ENCODE measurements at places on chromosomes 2 and 18.

DNA sequence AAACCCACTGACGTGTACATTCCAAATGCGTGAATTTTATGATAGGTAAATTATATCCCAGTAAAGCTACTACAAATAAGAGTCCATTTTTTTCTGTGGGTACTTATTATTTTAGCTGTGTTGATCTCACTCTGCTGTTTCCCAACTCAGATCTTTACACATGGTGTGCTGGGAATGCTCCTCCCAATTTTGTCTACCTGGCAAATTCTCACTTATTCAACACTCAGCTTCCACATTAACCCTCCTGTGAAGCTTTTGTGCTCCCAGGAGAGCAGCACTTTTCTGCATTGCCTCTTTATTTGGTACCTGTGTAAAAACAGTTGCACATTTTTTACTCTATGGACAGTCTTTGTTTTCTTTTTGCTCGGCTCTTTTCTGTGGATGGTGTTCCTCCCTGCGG lies 38.6 kb upstream of the ATP5MC3 start:
- no peak for DNase-seq

DNA sequence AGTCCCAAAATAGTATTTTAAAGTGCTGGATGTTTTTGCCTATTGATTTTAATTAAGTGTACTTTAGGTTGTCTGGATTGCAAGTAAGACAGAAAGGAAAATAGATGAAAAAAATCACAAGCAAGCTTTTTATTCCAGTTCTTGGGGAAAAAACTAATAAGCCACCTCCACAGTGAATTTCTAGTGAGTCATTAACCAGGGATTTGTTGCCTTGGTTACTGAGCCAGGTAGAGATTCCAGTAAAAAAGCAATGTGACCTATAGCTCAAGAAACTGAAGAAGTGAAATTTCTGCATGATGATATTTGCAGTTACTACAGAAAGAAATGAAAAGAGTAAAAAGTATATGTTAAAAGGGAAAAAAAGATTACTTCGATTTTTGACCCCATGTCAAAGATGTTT lies 160.6 kb downstream of the METTL4 start:
- DNase-seq, result no peak

DNA sequence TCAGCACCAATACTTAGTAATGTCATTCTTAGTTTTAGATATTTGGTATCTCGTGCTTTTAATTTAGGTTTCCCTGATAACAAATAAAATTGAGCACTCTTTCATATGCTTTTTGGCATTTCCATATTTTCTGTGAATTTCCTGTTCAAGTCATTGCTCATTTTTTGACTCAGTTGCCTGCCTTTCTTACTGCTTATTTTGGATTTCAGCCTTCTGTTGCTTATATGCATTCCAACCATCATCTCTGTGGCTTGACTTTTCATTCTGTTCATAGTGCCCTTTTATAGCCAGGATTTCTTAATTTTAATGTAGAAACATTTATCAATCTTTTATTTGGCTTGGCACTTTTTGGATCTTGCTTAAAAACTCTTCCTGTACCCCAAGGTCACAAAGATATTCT lies 14.5 kb upstream of the KIF3C start:
- DNase-seq, result no peak

GRCh38 chr2:150567771-150568301 lies 80.4 kb upstream of the RND3 start:
- DNase-seq, result no peak

DNA sequence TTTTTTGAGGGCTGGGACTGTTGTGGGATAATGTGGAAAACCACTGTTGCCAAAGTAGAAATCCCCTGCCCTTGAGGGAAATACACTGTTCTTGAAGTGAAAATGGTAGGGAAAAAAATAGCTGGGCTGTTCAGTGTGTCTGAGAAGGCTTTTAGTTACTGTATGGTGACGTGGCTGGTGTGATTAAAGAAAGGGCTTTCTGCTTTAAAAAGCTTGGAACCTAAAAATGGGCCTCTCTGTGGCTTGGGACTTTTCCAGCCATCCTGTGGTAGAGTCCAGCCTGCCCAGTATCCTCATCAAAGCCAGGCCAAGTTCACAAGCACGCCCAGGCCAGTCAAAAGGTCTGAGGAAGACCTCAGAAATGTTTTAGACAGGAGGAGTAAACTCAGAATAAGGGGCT lies 6.8 kb downstream of the MGAT5 start:
- DNase-seq, result no peak

- no peak for DNase-seq
These were observed 4.1 kb downstream of the HS6ST1 start for GRCh38 chr2:128314348-128315121.

GRCh38 chr2:202877699-202878098 lies 6.1 kb upstream of the ICA1L start:
- DNase-seq, result no peak

DNA sequence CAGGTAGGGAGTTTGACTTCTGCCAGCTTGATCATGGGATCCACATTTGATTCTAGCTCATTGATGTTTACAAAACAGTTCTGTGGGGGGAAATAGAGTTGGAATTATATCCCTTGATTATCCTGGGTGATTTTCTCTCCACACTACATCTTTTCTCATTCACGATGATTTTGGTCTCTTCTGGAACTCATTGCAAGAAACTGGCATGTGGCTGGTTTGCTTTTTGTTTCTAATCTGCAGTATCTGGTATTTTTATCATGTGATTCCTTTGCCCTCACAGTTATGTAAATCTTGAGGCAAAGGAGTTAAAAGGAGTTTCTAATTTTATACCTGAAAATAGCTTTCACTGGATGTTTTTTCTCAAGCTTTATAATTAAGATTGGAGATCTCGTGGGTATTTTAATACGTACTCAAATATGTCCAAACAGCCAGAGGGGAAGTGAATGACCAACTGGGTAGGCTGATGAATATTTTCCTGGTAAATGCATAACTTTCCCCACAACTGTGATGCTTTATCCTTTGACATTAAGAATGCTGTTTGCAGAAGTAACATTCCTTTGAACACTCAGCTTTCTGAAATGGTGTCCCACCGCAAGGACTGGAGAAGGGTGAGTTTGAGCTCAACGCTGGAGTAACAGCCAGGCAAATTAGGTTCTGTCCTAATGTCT lies 502.9 kb upstream of the ZEB2 start:
- no peak for DNase-seq

DNA sequence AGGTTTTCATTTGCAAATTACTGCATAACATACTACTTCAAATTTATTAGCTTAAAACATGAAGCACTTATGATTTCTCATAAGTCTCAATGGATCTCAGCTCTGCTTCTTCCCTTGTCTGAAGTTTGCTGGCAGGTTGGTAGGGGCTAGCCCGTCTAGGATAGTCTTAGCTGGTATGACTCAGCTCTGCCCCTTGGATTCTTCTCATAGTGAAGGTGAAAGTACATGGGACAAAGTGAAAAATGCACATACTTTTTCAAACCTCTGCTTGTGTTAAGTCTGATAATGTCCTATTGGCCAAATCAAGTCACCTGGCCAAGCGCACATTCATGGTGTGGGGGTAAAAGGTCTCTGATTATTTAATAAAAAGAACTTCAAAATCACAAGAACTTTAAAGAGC lies 184.8 kb upstream of the VWC2L start:
- DNase-seq, result no peak

- peak; percentile 84 for DNase-seq
These were observed 10.0 kb upstream of the PROC start for GRCh38 chr2:127408004-127408806.

DNA sequence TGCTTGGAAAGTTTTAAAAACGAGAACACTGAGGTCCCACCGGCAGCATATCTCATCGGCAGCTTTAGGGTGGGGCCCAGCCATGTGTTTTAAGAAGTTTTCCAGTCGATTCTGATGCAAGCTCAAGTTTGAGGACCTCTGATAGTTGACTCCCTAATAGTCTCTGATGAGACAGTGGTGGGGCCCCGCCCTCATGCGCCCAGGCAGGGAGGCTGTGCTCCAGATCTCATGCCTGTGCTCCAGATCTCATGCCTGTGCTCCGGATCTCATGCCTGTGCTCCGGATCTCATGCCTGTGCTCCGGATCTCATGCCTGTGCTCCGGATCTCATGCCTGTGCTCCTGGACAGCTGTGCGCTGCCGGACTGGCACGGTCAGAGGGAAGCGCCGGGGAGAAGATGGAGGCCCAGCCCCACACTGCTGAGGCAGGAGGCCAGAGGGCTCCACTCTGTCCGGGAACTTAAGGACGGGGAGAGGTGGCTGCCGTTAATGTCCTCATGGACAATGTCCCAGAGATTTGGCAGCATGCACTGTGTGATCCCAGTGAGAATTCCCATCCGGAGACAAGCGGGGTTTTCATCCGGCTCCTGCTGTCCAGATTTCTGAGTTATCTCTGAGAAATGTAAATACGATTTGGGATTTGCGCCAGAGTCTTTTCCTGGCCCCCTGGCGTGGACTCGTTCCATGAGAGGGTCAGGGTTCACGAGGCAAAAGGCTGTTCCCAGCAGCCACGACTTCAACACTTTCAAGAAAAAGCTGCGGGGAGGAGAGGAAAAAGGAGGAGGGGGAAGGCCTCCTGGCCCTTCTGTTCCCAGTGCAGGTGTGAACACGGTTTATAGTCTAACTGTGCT lies 9.4 kb upstream of the COLEC11 start:
- DNase-seq, result no peak

- DNase-seq, result no peak
These were observed 1573.4 kb upstream of the NXPH2 start for GRCh38 chr2:140353541-140353940.

- DNase-seq, result peak; percentile 80
These were observed at the start of gene LBH for GRCh38 chr2:30231212-30231995. TSS of gene LBH (plus strand) at chr2:30231534. CDS start at chr2:30231739, 205 bp downstream.

- no peak for DNase-seq
These were observed 4.4 kb downstream of the XRCC5 start for GRCh38 chr2:216113572-216113971.

DNA sequence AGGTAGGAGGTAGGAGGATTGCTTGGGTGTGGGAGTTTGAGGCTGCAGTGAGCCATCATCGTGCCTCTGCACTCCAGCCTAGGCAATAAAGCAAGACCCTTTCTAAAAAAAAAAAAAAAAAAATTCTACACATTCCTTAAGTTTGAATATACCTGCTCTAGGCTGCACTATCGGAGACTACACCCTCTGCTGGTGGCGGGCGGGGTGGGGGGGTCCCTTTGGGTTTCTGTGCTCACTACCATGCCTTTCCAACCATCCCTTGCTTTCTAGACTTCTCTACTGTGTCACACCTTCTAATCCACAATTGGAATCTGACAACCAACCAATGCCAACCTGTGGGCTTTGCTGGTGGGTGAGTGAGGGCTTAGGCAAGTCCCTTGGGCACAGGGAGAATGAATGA lies 34.7 kb upstream of the FAM136A start:
- DNase-seq, result no peak

DNA sequence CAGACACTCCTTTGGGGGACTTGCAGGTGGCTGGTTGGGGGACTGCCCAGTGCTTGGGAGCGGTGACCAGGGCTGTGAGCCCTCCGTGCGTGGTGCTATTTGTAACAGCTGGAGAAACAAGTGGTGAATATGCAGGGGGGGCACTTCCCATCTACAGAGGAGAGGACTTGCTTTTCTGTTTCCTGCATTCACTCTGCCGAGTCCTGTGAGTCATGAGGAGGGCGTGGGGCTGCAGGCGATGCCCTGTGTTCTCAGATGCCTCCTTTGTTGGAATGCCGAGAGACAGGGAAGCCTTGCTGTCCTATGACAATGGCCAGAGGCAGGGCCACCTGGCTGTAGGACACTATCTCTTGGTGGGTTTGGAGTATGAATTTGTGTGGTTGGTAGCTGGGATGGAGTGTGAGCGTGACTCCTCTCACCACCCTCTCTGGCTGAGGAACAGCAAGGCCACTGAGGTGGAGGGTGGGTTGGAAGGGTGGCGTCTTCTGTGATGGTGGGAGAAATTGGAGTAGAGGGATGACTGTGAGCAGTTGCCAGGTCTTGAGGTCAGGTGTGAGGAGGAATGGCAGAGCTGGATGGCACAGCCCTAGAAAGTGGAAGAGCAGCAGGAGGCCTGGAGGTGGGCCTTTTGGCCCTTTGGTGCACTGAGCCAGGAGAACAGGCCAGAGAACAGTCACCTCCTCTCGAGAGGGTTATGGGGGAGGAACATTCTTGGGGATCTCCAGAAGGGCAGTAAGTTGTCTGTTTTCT lies 24.3 kb downstream of the FHOD3 start:
- no peak for DNase-seq

- DNase-seq, result no peak
These were observed 139.9 kb downstream of the MYT1L start for GRCh38 chr2:2191110-2191707.

- DNase-seq, result no peak
These were observed 888 bp upstream of the TWSG1 start for GRCh38 chr18:9333441-9334328.

DNA sequence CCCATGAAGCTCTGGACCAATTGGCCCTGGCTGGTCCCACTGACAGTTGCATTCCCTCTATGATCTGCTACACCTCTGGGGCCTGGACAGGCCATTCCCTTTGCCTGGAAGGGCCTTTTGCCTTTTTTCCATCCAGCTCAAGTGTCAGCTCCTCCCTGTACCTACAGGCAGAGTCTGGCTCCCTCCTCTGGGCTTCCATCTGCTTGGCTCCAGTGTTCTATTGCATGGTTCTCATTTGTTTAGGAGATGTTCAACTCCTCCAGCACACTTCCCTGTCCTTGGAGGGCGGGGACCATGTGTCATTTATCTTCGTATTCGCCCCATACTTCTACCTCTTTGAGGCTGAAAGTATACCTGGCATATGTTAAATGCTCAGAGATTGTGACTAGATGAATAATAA lies 61.1 kb downstream of the PRKCE start:
- DNase-seq, result no peak

DNA sequence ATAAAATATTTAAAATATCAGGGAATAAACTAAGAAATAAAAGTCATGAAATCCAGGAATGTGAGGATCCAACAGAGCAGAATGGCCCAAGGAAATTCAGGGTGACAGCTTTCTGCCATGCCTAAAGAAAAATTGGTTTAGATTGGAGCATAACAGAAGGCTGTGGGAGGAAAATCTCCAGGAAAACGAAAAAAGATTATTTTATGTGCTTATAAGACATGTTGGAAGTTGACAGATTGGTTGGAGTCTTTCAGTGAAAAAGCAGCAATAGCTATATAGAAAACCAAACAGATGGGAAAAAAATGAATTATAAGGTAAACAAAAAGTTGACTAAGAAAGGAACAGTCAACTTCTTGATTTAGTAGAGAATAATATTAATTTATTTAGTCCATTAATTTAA lies 203.9 kb downstream of the ZRANB3 start:
- no peak for DNase-seq

GRCh38 chr2:96599941-96600340 lies 38.2 kb downstream of the KANSL3 start:
- DNase-seq, result no peak

GRCh38 chr2:54030806-54031205 lies 60.0 kb upstream of the PSME4 start:
- DNase-seq, result no peak

DNA sequence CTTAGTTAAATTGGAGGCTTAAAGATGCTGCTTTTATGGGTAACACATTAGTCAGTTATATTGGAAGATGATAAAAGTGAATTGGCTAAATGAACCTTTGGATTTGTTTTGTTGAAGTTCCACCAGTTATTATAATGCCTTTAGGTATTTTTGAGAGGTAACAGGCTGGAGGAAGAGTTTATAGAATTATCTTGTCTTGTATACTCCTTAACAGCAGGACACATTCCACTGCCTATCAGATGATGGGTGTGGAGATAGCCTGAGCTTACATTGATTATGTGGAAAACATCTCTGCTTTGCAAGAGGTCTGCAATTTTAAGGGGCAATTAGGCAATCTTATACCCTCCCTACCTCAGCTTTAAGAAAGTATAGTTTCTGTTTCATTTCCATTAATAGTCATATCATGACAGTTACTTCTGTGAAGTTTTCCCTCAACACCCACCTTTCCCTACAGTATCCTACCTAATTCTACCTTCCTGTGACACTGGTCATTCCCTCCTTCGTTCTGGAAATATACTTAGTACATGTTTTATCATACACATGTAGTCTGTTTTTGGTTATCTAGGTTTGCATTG lies 403.7 kb upstream of the SPRED2 start:
- no peak for DNase-seq
